ENCODE measurements at places on chromosomes 2 and 18.

- no peak for DNase-seq
Observed at GRCh38 chr2:165953306-165953654, 296 bp downstream of the TTC21B start.

- DNase-seq: no peak
Observed at GRCh38 chr2:63506320-63506719, 82.0 kb downstream of the WDPCP start.

GRCh38 chr2:72325592-72326422 lies 178.1 kb upstream of the CYP26B1 start:
- no peak for DNase-seq

GRCh38 chr2:176508984-176509740 lies 239.9 kb downstream of the MTX2 start:
- DNase-seq: no peak

GRCh38 chr2:72115110-72116080 lies 32.3 kb downstream of the CYP26B1 start:
- peak; percentile 88 for DNase-seq

DNA sequence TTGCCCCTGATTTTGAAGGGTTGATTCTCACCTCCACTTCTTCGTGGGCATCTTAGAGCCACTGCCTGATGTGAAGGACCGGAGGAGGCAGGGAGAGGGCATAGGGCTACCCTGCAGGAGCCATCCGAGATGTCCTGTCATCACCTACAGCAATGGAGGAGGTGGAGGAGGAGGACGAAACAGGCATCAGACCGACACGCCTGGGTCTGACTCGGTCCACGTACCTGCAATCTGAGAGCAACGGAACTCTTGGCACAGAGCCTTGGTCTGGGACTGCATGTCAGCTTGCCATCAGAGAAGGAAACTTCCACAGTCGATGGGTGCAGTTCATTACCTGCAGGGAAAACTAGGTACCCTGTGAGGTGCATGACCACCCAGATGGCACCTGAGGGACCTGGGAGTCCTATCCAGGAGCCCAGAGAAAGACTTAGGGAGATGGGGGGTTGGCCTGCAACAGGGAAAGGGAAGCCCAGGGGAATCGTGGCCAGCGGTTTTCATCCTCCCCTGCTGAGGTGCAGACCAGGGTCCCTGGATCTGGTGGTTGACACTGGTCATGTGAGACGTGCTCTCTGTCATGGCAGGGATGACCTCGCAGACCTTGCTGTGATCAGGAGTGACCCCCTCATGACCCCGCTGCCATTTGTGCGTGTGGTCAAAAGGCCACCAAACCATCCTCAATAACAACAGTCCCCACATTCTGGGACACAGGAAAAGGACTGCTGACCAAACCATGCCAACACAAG lies 190.8 kb downstream of the SEPTIN10 start:
- no peak for DNase-seq

DNA sequence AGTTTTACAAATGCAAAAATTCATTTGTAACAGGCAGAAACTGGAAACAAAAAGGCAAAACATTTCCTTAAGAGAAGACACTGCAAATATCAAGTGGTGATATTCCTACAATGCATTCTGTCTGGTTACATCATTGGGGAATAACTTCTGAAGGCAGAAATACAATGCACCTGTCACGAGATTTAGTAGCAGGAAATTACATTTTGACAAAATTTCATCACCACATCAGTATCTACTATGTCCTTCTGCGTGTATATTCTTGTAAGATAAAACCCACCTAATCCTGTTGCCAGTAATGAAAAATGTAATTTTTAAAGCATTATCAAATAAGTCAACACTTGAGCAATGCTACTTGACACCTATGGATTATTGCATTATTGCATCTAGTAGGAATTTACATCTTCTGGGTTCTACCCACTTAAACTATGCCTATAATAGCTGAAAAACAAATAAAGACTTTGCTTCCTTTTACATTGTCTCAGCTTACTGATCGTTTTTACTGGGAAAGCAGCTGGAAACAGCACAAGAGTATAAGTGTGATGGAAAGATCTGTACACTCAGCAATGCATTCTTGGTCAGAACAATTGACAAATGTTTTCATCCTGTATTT lies 59.5 kb downstream of the IRS1 start:
- no peak for DNase-seq

DNA sequence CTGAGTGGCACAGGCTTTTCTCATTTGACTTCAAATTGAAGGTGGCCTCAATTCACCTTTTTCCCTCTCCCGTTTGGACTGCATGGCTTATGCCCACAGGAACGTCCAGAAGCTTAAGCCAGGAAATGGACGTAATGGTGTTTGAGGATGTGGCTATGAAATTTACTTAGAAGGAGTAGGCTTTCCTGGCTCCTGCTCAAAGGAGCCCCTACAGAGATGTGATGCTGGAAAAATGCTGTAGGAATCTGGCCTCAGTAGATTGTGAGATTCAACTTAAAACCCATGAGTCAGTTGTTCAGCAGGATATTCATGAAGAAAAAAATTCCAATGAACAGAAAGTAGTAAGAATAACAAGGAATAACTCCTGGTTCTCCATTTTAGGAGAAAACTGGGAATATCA lies 129.0 kb downstream of the ICOS start:
- no peak for DNase-seq

DNA sequence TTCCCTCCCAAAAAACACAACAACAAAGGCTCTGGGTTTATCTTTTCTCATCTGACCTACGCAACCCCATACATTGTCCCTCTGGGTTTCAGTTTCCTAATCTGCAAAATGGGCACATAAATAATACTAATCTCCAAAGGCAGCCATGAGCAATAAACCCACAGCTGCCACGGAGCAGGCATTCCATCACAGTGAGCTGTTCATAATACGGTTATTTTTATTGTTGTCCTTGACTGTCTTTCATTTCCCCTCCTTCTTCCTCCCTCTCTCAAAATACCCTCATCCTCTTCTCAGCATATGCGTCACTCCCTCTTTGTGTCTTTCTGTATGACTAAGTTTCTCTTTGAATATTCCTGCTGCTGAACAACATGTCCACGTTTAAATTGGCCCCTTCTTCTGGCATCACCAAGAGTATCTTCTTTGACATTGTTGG lies 129.8 kb upstream of the CAB39 start:
- no peak for DNase-seq

DNA sequence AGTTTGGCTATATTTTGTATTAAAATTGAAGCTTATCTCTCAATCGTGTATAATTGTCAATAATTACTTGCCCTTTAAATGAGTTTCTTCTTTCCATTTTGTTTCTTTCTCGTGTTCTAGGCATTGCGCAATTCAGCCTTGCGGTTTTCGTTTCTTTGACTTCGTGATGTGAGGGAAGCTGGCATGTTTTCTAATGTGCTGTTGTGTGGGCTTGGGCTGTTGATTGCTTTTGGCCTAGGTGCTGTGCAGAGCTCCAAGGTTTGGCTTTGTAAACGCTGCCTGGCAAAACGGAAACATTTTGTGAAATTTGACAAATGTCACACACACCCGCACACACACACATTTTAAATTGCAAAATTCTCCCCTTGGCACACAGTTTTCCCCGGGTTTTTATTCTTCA lies 242.6 kb upstream of the TCF4 start:
- no peak for DNase-seq

- no peak for DNase-seq
Observed at GRCh38 chr18:31267823-31268481, 50.0 kb upstream of the DSG1 start.

GRCh38 chr2:237873421-237873831 lies 14.0 kb downstream of the RAMP1 start:
- peak; percentile 62 for DNase-seq

DNA sequence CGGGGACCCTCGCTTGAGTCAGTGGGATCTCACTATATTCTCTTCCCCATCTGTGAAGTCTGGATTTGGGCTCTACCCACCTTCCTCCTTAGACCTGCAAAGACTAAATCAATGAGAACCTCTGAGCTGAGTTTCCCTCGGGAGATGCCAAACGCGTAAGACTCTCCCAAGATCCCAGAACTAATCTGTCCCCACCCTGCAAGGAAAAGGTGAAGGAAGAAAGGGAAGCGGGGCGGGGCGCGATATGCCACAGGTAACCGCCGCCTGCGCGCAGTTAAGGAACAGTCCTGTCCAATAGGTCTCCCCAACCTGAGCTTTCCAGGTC lies 780 bp downstream of the SRD5A2 start:
- DNase-seq: no peak

DNA sequence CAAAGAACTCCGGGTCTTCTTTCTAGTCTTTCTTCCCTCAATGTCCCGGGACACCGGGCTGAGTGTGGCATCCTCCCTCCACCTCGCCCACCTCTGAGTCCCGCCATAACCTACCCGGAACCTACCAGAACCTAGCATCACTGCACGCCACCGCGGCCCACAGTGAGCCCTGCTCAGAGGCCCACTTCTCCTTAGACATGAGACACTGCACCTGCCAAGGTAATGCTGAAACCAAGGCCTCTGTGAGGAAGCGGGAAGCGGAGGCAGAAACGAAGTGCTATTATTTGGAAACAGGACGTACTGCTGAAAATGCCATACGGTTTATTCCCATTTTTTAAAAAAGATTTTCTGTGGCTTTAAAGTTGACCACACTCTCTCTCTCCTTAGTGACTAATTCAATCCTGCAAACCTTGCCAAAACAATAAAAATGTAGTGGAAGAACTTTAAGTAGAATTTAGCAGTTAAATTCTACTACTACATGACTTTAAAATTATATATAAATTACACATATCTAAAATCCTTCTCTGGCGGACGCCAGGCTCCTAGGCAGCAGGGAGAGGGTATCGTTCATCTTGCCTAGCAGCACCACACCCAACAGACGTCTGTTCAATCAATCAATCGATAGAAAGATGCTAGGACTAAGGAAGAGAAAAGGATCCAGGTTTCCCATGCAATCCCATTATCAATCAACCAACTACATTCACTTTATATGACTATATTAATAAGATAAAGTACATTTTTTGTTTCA lies 82.0 kb downstream of the ZNF516 start:
- no peak for DNase-seq

GRCh38 chr18:42508683-42509296 lies 553.8 kb downstream of the PIK3C3 start:
- no peak for DNase-seq

- DNase-seq: no peak
Observed at GRCh38 chr2:25712455-25712854, 39.1 kb upstream of the DTNB start.

Data from ascending aorta (tissue), 2 donors.